ENCODE measurements at places on chromosomes 16 and 17.
A peak's percentile ranks its signal among the peaks of the same experiment; 100 is the strongest.

DNA sequence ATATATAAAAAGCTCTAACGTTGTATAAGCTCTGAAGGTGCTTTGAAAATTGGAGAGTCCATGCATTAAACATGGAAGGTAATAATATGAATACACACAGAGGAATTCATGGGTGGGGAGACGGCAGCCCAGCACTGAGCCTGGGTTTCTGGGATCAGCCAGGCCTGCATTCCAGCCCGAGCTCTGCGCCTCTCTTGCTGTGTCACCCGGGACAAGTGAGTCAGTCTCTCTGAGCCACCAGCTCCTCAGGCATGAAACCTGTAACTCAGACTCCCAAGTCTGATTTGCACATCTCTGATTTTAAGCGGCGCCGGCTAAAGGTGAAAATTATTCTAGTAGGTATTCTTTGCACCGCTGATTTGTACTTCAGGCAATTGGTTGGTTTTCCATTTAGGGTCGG lies 238.8 kb downstream of the MRTFB start:
- DNase-seq, result no peak

DNA sequence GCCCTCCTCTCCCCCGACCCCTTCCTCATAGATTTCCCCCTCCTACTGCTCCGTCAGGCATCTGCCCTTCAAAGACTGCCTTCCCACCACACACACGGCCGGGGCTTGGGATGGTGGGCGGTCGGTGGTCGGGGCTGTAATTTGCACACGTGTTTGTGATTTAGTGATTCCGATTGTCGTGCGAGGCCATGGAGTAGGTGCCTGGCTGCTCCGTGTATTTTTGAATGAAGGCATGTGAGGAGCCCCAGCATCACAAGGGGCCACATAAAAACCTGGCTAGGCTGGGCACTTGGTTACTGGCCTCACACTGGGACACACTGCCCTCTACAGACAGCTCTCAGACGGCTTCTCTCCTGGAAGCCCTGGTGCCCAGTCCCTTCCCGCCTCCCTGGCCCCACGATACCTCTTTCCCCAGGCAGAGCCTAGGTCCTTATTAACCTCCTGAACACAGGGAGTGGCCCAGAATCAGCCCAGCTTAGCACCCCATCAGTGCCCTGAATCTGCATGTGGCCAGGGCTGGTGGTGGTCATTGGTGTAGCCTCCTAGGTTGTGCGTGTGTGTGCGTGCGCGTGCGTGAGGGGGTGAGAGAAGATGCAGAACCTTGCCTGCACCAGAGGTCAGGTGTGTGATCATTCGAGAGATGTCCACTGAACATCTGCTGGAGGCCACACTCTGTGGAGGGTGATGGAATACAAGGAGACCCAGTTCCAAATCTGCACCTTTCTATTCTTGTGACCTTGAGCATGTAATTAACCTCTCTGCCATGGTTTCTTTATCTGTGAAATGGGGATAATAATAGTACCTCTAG lies 1.3 kb upstream of the SOCS1 start:
- peak; percentile 87 for DNase-seq

DNA sequence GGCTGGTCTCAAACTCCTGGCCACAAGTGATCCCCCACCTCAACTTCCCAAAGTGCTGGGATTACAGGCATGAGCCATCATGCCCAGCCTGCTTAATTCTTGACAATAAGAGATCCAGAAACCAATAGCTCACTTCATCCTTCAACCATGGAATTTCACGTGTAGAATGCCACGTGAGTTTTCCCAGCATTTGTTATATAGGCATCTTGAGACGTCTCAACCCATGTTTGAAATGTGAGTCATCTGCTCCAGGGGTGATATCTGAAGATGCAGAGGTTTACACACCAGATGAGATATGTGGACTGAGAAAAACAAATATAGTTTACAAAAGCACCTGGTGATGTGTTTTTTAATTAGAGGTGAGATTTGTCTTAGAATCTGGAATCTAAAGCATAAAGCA lies 7.1 kb downstream of the TEKT3 start:
- no peak for DNase-seq

DNA sequence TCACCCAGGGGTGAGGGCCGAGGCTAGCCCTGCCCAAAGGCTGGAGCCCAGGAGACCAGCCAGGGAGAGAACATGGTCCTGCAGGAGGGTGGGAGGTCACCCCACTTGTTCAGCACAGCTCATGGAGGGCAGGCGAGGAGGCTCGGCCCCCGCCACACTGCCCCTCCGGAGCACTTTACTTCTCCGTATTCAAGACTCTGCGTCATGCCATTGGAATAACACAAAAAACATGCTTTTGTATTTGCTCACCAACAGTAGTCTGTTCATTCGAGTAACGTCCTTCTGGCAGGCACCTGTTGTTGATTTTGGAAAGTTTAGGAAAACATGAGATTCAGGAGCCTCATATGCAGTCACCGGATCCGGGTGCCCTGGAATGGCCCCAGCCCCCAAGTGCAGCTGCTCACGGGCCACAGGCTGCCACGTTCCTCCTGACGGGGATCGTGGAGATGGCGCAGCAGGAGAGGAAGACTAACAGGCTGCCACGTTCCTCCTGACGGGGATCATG lies 81.1 kb upstream of the DNAH17 start:
- no peak for DNase-seq

DNA sequence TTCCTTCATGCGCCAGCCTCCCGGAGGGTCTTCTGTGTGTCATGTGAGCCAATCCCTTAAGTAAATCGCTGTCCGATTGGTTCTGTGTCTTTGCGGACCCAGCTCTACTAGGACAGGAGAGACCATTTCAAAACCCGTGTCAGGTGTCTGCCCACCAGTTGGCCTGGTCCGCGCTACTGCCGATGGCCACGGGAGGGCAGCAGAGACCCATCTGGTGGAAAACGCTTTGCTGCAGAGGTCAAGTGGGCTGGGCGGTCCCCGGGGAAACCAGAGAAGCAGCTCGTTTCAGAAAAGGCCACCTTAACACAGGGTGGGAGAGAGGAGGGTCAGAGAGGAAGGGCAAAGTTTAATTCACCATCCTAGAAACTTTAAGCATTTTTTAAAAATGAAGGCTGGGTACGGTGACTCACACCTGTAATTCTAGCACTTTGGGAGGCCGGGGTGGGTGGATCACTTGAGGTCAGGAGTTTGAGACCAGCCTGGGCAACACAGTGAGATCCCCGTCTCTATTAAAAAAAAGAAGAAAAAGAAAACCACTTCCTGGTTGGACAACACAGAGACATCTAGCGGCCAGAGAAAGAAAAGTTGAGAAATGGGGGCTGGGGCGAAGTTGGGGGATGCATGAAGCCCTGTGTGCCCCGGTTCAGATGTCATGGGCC lies 2.8 kb upstream of the CIBAR2 start:
- peak; percentile 83 for DNase-seq

DNA sequence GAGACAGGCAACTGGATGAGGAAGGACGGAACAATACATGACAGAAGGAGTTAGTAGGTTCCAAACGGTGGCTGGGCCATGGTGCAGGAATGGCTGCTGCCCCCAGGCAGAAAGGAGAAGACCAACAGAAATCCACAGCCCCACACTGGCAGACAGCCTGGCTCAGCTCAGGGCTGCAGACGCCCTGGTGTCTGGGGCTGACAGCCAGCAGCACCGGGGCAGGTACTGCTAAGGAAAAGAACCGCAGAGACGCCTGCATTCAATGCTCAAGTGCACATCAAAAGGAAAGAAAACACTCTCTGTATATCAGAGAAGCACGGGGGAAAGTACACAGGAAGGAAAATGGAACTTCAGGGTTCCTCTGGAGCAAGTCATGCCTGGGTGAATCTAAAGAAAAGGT lies 53.4 kb downstream of the GAS7 start:
- DNase-seq, result no peak

DNA sequence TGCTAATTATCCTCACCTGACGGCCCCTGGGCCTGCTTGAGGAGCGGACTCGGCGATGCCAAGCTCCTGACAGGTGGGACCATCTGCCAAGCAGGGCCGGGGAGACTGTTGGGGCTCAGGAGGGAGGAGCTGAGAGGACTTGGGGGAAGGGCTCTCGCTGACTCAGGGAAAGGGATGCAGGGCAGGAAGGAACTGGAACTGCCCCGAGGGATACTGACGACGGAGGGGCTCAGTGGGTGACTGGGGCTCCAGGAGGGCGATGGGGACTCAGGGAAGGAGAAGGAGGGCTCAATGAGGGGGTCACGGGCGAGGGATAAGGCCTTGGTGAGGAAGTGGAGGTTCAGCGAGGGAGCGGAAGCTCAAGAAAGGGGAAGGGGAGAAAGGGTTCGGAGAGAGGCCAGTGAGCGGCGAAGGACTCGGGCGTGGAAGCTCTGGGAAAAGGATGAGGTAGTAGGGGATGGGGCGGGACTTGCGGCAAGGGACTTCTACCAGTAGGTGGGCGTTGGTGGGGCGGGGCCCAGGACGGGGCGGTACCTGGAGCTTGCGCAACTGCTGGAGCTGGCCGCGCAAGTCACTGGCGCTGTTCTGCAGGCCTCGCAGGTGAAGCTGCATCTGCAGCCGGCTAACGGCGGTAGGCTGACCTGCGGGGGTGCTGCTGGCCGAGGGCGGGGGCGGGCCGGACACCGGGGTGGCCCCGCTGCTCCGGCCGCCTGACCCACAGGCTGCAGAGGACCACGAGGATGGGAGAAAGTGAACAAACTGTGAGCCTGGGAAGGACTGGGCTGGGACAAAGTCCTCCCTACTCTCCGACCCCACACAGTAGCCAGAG lies 46.5 kb downstream of the SRCIN1 start:
- DNase-seq, result peak; percentile 87

DNA sequence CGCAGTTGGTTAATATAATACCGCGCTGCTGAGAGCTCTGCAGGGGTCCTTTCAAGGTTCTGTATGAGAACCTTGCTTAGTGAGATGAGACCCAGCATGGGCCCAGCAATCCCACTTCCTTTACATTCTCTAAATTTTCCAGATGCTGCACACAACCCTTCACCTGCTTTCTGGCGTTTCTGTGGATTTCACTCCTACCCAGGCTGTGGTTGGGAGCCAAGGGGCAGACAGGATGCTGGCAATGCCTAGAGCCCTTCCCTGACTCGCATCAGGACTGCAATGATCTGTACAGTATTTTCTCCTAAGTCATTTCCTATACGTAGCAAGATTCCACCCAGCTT lies 10.1 kb upstream of the PIPOX start:
- peak; percentile 69 for DNase-seq

DNA sequence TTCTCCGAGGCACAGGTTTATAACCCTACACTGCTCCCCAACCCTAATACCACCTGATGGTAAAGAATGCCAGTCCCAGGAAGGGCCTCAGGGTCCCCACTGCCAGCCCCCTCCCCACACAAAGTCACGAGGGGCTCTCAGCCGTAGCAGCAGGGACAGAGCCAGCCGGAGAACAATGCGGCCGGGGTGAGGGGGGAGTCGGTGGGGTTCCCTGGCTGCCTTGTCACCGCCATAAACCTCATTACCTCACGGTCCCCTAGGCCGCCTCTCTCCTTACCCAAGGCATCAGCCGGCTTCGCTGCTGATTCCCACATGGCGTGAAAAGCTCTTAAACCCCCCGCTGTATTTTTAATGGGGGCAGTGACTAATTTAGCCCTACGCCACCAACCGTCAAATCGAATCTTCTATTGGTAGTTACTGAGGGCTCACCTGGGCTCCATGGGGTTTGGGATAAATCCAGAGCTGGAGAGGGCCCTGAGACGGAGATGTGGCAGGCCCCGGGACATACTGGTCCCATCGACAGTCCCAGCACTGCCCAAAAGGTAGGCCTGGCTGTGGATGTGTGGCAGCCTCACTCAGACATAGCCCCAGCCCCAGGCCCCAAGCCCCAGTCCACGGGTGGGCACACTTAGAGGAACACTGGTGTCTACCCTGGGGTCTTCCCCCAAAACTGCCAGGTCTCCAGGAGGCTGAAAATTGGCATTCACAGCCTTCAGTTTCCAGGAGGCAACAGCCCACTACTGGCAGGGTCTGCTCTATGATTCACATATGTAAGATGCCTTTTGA lies 115.3 kb downstream of the C16orf78 start:
- no peak for DNase-seq

GRCh38 chr16:19898924-19899604 lies 14.4 kb upstream of the GPRC5B start:
- peak; percentile 64 for DNase-seq

DNA sequence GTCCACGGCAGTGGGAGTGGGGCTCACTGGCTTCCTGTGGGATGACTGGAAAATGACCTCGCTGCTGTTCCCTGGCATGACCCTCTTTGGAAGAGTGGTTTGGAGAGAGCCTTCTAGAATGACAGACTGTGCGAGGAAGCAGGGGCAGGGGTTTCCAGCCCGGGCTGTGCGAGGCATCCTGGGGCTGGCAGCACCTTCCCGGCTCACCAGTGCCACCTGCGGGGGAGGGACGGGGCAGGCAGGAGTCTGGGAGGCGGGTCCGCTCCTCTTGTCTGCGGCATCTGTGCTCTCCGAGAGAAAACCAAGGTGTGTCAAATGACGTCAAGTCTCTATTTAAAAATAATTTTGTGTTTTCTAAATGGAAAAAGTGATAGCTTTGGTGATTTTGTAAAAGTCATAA lies 7.8 kb upstream of the RNF213 start:
- DNase-seq, result peak; percentile 60

GRCh38 chr17:61650749-61651148 lies 59.7 kb upstream of the NACA2 start:
- DNase-seq, result no peak

DNA sequence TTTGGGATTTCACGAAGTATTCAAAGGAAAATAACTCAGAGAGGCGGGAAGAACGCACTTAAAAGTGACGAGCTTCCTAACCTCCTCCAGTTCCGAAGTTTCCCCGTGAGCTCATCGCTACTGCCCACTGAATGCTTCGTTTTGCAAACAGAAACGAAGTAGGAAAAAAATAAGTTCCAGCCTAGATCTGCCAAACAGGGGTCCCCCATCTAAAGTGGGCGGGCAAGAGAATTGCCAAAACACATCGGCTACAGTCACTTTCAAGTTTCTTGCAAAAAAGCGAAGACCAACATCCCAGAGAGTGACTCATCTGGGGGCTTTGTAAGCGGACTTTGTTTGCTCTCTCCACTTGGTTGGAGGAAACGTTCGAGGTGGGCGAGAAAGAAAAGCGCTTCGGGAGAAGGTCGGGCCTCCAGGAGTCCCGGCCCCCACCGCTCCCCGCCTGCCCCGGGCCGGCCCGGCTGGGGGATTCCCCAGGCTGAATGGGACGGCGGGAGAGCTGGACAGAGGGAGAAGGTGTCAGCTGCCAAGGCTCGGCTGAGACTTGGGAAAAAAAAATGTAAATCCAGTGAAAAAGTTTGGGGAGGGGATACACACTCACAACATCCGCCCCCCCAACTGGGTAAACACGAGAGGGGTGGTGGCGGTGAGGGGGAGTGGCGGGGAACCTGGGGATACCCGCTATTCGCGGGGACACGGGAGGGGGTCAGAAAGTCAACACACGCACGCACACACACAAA lies 1.0 kb downstream of the VEZF1 start:
- DNase-seq, result peak; percentile 73
